Activated CD4-positive, CD25-positive, alpha-beta regulatory T cell treated with anti-CD3 and anti-CD28 coated beads, Interleukin-2, amount 50 U/mL, for 24 hours (primary cell): ENCODE measurements at places on chromosomes 1 and 21.

- no peak for ATAC-seq
Observed at GRCh38 chr1:109912873-109913272, 2.2 kb downstream of the CSF1 start.

DNA sequence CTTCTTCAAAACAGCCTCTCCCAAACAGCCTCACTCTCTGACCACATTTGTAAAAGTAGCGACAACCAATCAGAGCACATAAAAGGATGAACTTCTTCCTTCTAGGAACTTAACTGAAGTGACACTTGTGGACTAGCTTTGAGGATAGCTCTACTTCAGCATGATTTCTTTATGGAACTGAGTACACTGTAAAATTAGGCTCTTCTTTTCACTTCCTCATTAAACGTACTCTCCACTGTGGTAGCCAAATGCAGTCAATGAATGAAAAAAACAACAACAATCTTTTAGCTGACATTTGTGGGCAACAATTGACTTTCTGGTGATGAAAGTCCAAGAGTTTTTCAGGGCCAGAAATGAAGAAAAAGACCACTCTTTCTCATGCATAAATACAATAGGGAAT, 9.6 kb downstream of the LRRC53 start:
- ATAC-seq, result no peak

- no peak for ATAC-seq
Observed at GRCh38 chr1:169250022-169250421, 117.6 kb downstream of the NME7 start.

DNA sequence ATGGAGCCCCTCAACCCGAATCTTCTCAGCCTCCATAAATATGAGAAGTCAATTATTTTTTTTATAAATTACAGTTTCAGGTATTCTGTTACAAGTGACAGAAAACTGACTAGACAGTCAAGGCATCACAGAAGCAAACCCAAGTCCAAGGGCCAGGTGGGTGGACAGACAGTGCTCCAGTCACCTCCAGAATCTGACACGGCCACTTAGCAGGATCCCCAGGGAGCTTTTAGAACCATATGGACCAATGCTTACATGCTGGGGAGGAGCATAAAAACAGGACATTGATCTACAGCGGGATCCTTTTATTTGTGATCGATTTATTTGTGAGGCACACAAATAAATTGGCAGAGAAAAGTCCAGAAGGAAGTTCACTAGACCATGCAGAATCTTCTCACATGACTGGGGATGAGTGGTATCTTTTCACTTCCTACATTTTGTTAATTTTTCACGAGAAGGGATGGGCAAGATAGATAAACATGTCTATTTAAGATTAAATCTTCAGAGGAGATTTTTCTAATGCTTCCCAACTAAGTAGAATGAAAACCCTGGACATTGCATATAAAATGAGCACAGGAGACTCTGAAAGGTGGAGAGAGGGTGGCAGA, 15.0 kb downstream of the ZNF496 start:
- no peak for ATAC-seq

- no peak for ATAC-seq
Observed at GRCh38 chr1:61448914-61449313, 276.0 kb downstream of the TM2D1 start.

DNA sequence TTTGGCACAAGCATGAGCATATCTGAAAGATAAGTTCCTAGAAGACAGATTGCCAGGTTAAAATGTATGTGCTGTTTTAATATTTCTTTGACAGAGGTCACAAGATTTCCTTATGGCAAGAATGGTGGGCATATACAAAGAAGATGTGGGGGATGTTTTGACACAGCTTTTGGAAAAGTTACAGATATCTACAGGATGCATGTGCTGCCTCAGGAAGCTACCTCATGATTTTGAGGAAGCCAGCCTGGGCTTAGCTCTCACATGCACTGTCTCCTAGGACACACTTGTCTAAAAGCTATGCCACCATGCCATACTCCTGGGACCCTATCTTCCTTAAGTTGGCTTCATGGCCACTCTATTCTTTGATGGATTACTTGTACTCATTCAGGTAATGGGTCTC, 99.9 kb downstream of the C1orf94 start:
- ATAC-seq, result no peak

DNA sequence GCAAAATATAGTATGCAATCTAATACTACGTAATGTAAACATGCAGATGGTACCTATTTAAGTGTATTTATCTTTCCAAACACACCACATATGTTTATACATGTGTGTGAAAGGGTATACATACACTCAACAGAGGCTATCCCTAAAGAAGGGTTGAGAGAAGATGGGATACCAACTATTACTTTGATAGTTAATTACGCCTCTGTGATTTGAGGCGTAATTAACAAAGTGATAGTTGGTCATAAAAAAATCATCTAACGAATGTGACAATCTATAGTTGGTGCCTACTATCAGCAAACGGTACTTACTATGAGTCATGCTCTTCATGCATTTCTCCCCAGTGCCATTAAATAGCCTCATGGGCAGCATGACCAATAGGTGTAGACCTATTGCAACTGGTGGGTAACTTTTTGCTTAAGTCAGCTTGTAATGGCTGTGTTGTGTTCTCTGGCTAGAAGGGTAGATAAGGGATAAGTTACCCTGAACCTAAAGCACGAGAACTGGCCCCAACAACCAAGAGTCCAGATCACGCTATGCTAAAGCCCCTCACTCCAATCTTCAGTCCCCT, 15.3 kb downstream of the RCAN1 start:
- no peak for ATAC-seq

DNA sequence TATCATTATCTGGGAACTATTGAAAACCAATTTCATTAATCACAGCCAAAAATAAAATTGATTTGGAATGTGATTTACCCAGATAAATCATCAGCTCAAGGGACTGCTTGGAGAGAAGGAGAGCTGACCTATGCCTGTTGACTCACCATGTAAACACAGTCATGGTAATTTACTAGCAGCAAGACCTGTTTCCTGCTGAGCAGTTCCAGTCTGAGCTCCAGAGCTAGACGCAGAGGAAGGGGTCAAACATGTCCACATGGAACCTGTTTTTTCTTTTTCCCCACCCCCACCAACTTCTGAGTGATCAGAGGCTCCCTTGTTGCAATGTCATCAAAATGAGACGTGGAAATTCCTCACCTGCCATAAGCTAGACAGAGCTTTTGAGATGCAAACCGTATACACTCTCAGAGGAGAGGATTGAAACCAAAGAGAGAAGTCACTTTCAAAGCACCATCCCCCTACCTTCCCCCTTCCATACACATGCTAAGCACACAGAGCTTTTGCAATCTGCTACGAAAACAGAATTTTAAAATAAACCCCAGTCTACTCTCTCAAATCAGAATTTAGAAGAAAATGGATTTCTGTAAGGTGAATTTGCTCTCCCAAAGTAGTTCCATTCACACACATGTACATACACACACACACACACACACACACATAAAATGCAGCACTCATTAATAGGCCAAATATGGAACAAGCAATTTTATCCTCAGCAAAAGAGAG, 55.9 kb upstream of the PTGFRN start:
- ATAC-seq, result peak; percentile 35

DNA sequence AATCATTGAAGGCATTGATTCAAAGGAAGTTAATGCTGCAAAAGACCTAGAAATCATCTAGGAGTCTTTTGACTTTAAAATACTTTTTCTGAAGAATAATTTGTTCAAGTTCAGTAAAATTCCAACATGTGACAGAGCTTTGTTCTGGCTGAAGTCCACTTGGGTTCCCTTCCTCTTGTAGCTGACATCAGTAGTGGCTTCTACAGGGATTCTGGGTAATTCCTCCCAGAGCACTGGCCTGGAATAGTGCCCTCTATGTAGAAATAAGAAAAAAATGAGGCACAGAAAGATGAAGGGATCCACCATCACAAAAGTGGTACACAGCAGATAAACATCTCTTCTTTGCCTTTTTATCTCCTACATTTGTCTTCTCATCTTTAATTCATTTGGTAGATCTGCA, 548.1 kb downstream of the LTN1 start:
- no peak for ATAC-seq

DNA sequence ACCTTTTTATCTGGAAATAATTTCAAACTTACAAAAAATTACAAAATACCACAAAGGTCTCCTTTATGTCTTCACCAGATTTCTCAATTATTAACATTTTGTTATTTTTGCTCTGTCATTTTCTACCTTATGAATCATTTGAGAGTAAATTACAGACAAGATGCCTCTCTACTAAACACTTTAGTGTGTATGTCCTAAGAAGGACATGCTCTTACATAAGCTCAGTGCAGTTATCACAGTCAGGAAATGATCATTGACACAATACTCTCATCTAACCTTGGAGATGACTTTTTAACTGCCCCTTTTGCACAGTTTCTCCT, 378.9 kb upstream of the RUNX1 start:
- ATAC-seq, result no peak

- no peak for ATAC-seq
Observed at GRCh38 chr1:246631426-246631825, 65.2 kb downstream of the CNST start.

- ATAC-seq, result no peak
Observed at GRCh38 chr1:20612221-20612746, 21.0 kb upstream of the PINK1 start.

GRCh38 chr1:209761011-209761635, 5.3 kb downstream of the TRAF3IP3 start:
- ATAC-seq, result no peak

DNA sequence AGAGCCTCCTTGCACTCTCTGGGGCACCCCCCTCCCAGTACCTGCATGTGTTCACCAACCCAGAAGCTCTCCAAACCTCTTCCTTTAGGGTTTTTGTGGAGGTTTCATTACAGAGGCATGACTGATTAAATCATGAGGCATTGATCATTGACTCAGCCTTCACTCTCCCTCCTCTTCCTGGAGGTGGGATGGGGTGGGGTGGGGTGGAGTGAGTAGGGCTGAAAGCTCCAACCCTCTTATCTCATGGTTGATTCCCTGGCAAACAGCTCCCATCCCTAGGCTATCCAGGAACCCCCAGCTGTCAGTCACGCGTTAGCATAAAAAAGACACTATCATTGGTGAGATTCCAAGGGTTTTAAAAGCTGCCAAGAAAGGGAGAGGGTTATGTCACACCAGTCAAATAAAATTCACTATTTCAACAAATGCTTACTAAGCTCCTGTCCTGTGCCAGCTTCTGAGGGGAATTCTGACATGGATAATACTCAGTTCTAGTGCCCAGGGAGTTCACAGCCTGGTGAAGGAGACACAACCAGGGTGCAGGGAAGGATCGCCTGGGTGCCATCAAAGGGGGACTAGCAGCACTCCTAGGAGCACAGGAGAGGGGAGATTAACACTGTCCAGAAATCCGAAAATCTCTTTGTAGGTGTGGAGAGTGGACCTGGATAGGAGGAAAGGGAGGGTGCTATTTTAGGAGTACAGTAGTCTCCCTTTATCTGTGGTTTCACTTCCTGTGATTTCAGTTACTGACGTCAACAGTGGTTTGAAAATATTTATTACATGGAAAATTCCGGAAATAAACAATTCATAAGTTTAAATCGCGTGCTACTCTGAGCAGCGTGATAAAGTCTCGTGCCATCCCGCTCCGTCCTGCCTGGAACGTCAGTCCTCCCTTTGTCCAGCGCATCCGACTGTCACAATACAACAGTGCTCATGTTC, 6.8 kb upstream of the IL24 start:
- ATAC-seq, result peak; percentile 41

- no peak for ATAC-seq
Observed at GRCh38 chr1:194084755-194085154, 898.3 kb upstream of the B3GALT2 start.

GRCh38 chr1:60461925-60462595, 388.5 kb upstream of the C1orf87 start:
- ATAC-seq, result no peak

DNA sequence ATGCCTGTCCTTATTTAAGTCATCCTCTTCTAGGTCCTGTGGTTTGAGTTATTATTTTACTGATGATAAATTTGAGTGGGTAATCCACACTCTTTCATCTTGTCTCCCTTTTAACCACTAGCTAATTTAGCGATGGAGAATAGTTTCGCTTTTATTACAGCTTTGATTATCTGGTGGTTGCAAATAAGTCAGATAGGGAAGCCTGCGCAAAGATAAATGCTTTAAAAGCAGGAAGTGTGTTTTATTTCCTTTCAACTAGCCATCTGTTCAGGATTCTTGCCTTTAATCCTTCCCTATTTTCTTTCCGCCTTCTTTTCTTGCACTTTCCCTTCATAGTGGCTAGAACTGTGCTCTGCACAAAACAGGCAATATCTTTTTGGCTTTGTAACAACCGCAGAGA, 129.0 kb downstream of the TGFB2 start:
- ATAC-seq, result no peak

DNA sequence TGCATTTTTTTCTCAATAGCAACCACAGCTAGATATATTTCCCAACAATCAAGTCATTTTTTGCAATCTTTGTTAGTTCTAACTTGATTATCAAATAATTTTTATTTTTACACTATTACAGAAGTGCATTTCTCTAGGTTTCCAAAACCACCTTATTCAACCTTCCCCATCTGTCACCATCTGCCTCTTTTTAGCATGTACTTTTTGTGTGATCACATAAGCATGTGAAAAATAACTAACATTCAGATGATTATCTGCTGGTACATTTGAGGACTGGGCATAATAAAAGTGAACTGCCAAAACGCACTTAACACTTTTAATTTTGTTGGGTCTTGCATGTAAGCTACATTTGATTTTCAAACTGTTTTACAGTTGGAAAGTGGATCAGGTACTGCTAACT, 291.5 kb downstream of the AKT3 start:
- no peak for ATAC-seq

DNA sequence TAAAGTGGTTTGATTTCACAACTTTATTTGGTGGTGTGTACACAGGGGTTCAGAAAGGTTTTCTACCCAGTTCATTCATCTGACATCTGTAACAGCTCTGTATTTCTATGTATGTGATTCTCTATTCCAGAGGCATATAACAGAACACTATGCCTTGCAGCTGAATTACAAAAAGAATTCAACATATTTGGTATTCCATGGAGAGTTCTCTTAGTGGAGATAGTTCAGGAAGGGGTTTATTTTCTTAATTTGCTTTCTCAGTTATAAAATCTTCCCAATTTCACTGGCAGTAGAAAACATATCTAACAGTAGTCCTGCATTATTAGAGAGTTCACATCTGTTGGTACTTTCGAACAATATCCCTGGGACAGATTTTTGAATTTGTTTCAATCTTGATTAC, 207.9 kb upstream of the LYPLAL1 start:
- ATAC-seq, result no peak
